Calu3 (cell line): ENCODE measurements at places on chromosomes 6 and 20.
A peak's percentile ranks its signal among the peaks of the same experiment; 100 is the strongest.

DNA sequence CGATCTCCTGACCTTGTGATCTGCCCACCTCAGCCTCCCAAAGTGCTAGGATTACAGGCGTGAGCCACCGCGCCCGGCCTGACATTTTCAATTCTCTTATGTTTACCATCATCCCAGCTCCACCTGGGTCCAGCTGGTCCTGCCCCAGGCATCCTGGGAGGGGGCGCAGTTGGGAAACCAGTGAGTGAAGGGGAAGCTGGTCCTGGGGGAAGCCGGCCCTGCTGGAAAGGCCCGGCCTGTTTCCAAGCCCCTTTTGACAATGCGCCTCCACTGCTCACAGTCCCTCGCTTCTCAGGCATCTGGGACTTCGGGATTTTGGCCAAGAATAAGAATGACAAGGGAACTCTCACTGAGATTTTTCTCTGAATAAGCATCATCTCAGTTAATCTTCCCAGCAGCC lies 14.2 kb downstream of the SLC13A3 start:
- no peak for DNase-seq

DNA sequence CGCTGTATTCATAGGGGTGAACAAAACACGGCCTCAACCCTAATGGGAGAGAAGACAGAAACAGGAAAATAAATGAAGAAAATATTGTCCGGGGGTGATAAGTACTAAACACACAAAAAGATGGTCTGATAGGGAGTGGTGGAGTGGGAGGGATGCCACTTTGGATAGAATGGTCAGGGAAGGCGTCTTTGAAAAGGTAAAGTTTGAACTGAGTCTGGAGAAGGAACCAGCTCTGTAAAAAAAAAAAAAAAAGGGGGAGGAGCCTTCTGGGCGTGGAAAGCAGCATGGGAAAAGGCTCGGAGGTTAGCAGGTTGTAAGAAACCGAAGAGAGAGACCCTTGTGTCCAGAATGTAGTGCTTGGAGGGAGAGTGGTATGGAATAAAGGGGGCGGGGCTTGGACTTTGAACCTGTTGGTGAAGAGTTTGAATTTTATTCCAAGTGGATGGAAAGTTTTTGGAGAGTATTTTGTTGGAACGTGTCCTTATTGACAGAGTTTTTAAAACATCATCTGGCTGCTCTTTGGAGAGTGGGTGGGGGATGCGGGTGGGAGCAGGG lies 1.8 kb downstream of the CHMP4B start:
- peak; percentile 60 for DNase-seq

- no peak for DNase-seq
Observed at GRCh38 chr6:142355520-142356174, 53.8 kb downstream of the ADGRG6 start.

GRCh38 chr6:168578036-168578435 lies 137.1 kb downstream of the SMOC2 start:
- DNase-seq = no peak

- DNase-seq = no peak
Observed at GRCh38 chr6:87682310-87682709, 19.7 kb downstream of the AKIRIN2 start.

GRCh38 chr6:135192256-135193174 lies 11.4 kb downstream of the MYB start:
- DNase-seq = no peak

DNA sequence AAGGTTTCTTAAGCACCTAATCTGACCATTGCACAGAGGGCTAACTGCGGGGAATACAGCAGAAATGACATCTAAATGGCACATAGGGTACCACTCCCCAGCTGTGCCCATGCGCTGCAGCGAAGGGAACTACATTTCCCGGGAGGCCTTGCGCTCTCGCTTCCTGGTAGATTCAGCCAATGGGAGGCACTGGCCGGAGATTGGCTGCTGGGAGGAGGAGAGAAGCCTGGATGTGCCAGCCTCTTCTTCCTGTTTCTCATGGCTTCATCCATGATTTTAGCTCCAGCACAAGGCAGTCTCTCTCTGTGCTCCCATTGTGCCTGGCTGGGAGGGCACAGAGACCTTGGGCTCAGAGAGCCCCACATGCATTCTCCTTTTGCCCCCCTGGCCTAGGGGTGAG lies 101.7 kb upstream of the FOXA2 start:
- peak; percentile 7 for DNase-seq

DNA sequence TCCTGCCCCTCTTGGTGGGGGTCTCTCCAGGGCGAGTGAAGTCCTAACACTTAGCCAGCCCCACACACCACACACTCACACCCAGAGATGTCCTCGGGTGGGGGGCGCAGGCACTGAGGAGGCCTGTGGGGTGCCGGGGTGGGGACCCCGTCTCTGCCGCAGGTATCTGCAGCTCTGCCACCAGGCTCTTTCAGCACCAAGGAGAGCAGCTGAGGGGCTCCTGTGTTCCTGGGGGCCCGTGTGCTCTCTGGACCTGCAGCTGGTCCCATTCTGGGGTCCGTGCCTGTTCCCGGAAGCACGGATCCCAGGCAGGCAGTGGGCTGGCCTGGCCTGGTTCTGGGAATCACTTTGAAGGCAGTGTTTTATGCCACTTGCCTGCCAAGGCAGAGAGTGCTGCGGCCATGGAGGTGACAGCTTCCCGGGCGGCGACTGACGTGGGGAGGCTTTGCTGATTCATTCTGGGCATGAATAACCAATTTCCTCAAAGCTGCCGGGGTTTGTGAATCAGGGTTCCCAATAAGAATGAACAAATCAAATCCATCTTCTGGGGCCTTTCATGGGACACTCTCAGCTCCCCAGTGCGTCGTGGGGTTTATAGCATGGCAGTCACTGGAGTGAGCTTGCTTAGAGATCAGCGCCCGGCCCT lies 54.4 kb upstream of the SLCO4A1 start:
- no peak for DNase-seq

DNA sequence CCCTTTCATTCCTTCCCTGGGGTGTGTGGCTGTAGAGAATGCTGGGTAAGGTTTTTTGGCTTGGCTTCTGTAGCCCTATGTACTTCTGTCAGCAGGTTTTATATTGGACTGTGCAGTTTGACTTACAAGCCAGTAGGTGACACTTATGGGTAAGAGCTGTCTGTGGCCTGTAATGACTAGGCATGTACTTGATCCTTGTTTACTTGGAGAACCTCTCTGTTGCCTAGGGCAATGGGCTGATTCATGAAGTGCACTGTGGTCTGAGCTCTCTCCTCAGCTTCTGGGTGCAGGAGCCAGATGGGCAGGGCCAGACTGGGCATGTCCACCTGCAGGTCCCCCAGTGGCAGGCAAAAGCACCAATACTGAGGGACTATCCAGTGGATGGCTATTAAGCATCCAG lies 544.6 kb downstream of the ADGRB3 start:
- no peak for DNase-seq

GRCh38 chr20:35561268-35561667 lies 19.4 kb downstream of the ERGIC3 start:
- peak; percentile 28 for DNase-seq
